CD4-positive, alpha-beta T cell treated with Interferon alpha-2 for 1 hour (primary cell): ENCODE measurements at places on chromosomes 5 and 9.

GRCh38 chr9:121312169-121312568 lies 44.2 kb downstream of the GSN start:
- DNase-seq: no peak

DNA sequence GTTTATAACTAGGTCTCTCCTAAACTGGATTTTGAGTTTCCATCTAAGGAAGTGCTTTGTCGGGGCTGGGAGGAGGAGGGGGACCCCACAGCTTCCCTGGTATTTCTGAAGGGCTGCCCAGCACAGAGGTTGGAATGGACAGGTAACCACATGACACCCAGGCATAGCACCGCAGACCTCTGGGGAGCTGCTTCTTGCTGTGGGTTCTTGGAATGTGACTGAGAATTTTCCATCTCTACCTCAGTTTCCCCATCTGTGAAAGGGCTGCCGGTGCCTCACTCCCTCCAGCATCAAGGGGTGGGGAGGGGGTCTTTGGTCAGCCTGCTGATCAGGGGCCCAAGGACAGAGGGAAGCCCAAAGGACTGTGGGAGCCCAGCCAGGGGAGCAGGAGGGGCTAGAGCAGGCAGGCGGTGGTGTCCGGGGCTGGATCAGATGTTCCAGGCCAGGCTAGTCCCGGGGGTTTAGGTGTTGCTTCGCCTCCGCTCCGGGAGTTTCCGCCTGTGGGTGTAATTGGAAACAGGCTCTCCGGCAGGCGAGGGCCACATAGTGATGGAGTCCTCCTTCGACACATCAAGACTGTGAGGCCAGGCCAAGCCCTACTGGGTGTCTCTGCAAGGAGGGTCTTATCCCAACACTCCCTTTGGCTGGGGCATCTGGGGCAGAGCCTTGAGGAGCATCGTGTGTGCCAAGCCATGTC lies 3.3 kb downstream of the OLFML2A start:
- DNase-seq: no peak

GRCh38 chr9:70101265-70101664 lies 57.6 kb downstream of the MAMDC2 start:
- DNase-seq: no peak

DNA sequence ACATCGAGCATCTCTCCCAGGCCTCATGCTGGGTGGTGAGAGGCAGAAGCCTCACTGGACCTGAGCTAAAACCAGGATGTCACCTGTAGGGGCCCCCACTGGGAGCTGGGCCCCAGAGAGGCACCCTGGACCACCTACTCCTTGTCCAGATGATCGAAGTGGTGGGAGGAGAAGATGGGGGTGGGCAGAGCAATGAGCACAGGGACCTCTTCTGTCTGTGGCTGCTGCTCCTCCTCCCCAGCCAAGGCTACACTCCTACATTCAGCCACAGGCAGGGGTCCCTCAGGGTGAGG lies 227.5 kb downstream of the CACNA1B start:
- no peak for DNase-seq

GRCh38 chr5:102670224-102670836 lies 84.8 kb upstream of the PAM start:
- no peak for DNase-seq

- DNase-seq: no peak
Observed at GRCh38 chr9:125991886-125992529, 244.8 kb downstream of the PBX3 start.

GRCh38 chr5:20678814-20679298 lies 690.9 kb upstream of the CDH18 start:
- no peak for DNase-seq

DNA sequence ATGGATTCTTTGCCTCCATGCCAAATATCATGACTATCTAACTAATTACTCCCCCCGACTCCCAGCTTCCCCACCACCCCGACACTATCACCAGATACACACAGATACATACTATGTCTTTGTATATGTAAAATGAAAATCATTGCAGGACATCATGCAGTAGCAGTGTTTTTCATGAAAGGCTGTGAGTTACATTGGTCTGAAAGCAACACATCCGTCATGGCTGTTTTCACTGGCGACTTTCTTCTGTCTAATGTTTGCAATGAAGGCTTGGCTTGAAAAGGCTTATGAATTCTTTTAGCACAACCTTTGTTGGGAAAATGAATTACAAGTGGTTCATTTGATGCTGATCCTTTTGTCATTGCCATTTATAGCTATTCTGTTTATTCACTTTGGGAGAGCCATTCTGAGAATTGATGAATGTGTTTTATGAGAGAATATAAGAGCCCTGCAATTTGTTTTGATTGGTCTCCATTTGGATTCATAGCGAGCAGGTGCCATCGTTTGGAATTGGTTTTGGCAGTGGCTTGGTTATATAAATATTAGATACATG lies 103.4 kb downstream of the PIP5K1B start:
- no peak for DNase-seq

- no peak for DNase-seq
Observed at GRCh38 chr5:19880458-19880857, 107.5 kb downstream of the CDH18 start.

DNA sequence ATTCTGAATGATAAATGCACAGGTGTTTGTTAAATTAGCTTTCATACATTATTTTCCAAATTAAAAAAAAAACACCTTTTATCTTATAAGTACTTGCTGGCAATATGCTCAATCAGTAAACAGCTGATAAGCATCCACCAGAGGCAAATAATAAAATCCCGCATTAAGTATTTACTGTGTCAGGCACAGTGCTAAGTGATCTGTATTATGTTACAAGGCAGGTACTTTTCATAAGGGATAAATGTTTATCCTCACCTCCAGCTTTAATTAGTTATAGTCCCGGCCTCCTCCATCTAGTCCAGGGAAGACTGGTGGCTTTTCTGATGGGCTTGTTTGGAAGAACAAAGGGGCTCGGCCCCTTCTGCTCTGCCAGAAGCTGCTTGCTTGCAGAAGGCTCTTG lies 40.1 kb downstream of the PFDN1 start:
- DNase-seq: no peak

DNA sequence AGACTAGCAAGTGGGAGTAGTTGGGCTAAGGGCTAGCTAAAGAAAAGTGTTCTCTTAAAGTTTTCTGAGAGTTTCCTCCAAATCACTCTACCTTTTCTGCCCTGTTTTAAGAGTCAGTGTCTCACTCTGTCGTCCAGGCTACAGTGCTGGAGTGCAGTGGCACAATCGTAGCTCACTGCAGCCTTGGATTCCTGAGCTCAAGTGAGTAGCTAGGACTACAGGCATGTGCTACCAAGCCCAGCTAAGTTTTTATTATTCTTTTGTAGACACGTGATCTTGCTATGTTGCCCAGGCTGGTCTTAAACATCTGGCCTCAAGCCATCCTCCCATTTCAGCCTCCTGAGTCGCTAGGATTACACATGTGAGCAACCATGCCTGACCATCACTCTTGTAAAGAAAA lies 378.9 kb downstream of the CAAP1 start:
- no peak for DNase-seq

DNA sequence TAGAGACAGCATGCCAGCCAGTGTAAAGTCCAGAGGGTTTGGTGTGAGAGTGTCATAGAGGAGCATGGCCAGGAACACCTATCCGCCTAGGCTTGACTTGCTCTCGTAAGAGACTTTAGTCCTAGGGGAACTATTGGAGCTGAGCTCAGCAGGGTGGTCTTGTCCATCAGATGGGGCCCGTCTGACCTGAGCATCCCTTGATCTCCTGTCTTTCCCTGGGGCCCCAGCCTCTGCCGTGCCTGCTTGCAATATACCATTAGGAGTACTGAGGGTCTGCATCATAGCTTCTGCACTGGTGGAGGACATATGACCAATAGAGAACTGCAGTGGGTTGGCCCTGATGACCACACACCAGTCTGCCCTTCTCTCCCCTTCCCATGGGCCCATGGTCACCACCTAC lies 251.0 kb downstream of the TUSC1 start:
- DNase-seq: no peak

DNA sequence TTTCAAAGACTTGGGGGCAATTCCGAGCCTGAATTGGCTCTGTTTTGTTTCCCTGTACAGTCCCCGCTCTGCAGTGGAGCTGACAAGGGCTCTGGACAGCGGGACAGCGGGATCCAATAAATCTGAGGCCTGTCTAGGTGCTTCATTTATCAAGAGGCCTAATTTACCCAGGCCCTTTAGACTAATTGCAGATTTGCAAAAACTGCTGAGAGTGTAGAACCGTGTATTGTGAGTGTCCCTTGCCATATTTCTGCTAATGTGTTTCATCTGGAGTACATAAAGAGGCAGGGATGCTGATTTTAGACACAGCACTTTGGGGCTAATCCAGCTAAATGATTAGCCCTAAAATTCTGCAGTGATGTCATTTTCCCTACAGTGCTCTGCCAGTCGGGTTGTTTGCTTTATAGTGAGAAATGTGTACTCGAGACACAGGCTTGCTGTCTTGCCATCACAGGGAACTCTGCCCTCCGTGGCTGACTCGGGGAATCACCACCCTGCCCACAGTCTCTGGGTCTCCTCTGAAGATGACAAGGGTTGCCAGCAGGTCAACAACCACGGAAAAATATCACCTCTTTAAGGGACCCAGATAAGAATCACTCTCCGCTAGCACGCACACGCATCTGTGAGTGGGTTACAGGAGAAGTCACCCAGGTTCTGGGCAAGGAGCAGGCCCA lies 592.0 kb downstream of the BNC2 start:
- no peak for DNase-seq

GRCh38 chr5:181099602-181100086 lies 31.3 kb downstream of the OR2V1 start:
- DNase-seq: no peak

GRCh38 chr9:18194316-18194715 lies 279.6 kb upstream of the ADAMTSL1 start:
- no peak for DNase-seq

- DNase-seq: no peak
Observed at GRCh38 chr5:122415030-122415800, 103.2 kb downstream of the SNCAIP start.

DNA sequence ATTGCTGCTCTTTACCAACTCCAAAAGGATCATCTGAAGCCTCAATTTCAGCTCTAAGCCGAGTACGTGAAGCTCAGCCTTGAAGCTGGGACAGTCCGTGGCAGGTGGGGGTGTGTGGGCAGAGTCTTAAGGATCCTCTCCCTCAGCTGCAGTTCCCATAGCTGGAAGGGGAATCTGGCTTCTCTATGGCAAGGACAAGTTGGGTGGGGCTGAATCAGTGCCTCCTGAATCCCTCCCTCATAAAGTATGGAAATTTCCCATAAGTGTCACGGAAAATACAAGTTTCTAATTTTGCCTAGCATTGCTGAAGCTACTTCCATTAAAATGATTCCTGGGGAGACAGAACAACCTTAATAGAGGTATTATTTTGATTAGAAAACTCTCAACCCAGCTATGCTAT lies 47.9 kb upstream of the SMIM32 start:
- DNase-seq: no peak

GRCh38 chr9:96493757-96494156 lies 43.8 kb downstream of the HABP4 start:
- no peak for DNase-seq

GRCh38 chr5:1550287-1551076 lies 26.7 kb upstream of the LPCAT1 start:
- no peak for DNase-seq

DNA sequence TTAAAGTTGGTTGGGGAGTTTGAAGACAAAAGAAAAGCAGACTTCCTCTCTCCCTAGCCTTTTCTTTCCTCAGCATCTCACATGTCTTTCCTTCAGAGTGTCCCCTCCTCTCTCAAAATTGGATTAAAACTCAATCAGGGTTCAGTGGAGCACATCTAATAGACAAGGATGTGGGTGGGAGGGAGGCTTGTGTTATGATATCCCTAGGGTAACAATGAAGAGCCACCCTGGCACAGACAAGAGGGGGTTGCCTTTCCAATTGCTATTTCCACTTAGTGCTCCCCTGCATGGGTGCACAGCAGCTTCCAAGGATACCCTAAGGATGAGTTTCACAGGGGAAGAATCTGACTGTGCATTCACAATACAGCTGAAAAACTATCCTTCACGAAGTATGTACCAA lies 585.2 kb upstream of the C9orf72 start:
- no peak for DNase-seq

- no peak for DNase-seq
Observed at GRCh38 chr9:127411122-127411521, 13.1 kb upstream of the ZNF79 start.

- no peak for DNase-seq
Observed at GRCh38 chr5:9339206-9339818, 206.6 kb downstream of the SEMA5A start.

GRCh38 chr5:78213799-78214198 lies 80.7 kb downstream of the AP3B1 start:
- DNase-seq: no peak

DNA sequence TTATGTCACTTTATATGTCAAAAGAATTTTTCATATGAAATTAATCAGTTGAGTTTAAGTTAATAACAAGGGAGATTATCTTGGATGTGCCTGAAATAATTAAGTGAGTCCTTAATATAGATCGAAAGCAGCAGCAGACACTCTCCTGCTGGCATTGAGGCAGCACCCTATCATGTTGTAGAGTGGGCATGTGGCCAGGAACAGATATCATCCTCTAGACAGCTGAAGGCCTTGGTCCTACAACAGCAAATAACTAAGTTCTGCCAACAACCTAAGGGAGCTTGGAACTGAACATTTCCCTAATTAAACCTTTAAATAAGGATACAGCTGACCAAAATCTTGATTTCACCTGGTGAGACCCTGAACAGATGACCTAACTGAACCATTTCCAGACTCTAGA lies 25.8 kb upstream of the UGT3A1 start:
- DNase-seq: no peak

DNA sequence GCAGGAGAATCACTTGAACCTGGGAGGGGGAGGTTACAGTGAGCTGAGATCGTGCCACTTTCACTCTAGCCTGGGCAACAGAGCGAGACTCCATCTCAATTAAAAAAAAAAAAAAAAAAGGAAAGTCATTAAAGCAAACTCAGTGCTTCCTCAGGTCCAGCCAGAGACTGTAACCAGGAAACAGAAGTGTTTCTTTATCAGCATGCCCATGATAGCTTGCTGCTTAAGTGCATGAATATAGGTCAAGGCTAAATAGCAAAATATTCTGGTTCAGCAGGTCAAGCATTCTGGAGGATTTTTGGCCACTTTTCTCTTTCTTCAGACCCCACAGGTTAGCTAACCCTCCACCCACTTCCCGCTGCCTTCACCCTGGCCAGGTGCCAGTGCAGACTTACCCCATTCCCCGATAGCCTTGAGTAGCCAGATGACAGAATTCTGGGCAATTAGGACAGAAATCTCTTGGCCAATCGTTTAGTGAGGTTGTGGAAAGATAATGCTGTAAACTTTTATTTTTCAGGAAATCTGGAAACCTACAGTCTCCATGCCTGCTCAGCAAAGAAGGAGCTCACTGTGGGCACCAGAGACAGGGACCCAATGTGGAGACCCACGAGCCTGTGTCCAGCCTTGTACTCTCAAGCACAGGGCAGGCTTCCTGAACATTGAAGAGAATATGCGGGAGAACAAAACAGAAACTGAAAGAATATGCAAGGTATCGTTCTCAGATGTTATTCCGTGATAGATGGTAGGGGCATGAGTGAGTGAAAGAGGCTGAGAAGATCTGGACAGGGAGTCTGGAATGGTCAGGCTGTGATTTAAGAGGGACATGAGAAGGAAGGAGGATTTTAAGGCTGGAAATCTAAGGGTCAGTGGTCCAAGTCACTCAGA lies 4.2 kb upstream of the UGT3A2 start:
- no peak for DNase-seq

GRCh38 chr5:147169901-147170300 lies 64.9 kb upstream of the STK32A start:
- DNase-seq: no peak
